ENCODE measurements at places on chromosomes 5 and 9.

DNA sequence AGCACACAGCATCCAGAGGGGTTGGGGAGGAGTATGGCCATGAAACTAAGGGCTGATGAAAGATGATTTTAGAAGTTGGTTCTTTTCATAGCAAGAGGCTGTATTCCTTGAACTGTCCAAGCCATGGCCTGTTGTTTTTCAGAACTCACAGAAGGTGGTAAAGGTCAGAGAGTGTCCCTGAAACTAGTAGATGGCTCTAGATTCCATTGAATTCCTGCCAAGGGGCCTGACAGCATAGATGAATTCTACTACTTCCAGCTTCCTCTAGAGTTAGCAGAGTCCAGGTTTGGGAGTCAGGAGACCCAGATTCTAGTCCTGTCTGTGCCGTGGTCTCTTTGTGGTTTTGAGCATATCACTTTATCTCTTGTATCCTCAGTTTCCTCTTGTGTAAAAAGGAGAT is 101.6 kb downstream of the GRIA1 start:
- no peak for DNase-seq

GRCh38 chr5:102691434-102691833 is 63.7 kb upstream of the PAM start:
- no peak for DNase-seq

DNA sequence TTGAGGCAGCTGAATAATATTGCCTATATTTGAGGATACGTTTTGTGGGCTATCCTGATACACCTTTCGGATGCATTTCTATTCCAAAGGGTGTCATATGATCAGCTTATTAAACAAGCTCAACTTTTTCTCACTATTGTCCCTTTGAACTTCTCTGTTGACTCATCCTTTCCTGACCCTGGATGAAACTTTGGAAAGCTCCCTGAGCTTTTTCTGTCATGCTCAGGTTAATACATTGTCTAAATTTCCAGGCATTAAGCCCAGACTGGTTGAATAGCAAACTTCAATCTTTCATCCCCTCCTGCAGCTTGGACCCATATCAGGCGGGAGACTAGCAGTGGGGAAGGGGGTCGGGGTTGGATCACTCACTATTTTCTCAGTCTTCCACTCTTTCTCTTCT is 104.9 kb upstream of the PTPN3 start:
- no peak for DNase-seq

GRCh38 chr5:25301836-25302235 is 657.1 kb upstream of the CDH10 start:
- no peak for DNase-seq

GRCh38 chr5:96931605-96932004 is 4.3 kb upstream of the LNPEP start:
- DNase-seq: no peak

DNA sequence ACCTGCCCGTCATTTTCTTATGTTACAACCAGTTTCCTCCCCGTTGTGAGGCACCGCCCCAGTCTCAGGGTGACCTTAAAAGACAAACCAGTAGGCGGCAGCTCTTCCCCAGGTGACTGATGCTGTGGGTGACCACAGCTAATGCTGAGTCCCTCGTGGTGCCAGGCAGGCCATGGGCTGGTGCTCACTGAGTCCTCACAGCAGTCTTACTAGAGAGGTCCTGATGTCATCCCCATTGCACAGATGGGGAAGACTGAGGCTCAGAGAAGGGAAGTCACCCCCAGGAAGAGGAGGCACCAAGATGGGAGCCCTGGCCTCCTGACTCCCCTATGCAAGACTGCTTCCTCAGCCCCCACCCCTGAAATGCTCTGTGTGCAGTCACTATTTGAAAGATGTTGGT is 978 bp downstream of the CFAP157 start:
- DNase-seq: peak; percentile 58

- DNase-seq: peak; percentile 86
These were observed 33.7 kb downstream of the LHX3 start for GRCh38 chr9:136171009-136171800.

DNA sequence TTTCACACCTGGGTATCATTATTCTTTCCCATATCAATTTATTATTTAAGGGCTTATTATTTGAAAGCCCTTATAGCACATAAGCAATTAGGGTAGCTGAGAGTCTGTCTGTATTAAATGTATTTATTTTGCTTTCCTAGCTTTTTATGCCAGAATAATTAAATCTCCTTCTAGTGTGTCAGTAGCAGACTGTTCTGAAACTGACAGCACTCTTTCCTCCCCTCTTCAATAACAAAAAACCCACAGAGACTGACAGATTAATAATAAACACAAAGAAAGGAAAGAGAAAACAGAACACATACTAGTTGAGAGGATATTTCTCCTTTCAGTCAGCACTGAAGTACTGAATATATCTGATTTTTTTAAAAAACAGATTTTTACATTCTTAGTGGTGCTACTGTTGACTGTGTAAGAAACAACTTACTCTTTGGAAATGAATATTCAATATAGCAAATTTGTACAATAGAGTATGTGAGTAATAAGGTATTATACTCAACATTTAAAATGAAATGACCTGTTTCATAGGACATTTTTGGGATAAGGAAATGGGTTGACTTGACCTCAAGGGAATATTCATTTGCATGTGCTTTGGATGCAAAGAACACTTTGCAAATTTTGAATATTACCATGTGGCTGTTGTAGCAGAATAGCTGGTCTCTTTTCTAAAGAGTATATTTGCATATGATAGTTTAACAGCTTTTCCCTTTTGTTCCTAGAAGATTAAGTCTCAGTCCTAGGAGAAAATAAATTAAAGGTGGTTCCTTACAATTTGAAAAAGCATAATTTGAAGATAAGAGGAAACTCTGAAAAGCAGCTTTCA is 208.3 kb downstream of the SPATA31D1 start:
- no peak for DNase-seq

GRCh38 chr9:92608909-92609445 is 61.0 kb downstream of the IPPK start:
- DNase-seq: peak; percentile 33

DNA sequence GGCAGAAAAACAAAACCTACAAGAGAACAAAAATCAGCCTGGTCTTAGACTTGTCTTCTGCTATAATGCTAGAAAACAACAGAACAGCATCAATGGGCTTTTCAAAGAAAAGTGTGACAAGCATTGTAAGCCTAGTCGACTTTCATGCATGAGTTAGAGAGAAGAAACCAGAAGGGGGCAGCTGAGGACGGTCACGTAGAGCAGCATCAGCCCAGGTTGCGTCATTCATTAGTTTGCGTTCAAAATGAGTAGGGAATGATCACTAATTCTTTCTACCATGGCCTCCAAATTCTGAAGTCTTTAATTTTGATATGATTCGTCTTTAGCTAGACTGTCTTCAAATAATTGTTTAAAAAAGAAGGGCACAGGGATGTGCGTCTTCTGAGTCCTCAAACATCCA is 4.7 kb upstream of the ISCA1 start:
- peak; percentile 91 for DNase-seq

DNA sequence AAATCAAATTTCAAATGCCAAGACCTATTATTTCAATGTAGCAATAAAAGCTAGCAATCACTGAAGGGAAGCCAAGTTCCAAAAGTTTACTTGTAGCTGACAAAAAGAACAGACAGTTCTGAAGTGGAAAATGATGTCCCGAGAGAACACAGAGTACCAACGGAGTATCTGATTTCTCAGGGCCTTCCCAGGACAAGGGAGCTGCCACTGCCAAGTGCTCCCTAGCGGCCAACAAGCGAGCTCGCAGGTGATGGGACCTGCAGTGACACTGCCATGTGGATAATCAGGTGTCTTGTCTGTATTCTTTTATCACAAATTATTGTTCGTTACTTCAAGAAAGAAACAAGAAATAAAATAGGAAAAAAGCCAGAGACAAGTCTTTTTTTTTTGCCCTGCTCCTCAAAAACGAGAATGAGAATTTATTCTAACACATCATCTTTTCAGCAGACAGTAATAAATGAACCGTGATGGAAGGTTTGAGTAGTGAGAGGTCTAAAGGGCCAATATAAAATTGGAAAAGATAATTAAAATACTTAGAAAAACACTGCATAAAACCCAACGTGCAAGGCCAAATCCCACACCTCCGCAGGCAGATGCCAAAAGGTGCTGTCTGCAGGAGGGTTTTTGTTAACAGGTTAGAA is 159.4 kb downstream of the MYO10 start:
- peak; percentile 72 for DNase-seq

- DNase-seq: peak; percentile 70
These were observed 586 bp downstream of the HMGXB3 start for GRCh38 chr5:150000990-150001659.

DNA sequence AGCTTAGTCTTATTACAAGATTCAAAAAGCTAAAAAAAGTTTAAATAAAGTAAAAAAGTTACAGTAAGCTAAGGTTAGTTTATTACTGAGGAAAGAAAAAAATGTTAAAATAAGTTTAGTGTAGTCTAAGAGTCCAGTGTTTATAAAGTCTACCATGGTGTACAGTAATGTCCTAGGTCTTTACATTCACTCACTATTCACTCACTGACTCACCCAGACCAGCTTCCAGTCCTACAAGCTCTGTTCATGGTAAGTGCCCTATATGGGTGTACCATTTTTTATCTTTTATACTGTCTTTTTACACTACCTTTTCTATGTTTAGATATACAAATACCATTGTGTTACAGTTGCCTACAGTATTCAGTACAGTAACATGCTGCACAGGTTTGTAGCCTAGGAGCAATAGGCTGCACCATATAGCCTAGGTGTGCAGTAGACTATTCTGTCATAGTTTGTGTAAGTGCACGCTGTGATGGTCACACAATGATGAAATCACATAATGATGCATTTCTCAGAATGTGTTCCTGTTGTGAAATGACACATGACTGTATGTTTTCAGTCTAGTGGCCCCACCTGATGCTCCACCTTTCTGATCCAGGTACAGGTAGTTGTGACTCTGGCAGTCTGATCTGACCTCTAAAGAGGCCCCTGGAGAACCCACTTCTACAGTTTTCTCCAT is 45.7 kb downstream of the SNX18 start:
- DNase-seq: no peak

DNA sequence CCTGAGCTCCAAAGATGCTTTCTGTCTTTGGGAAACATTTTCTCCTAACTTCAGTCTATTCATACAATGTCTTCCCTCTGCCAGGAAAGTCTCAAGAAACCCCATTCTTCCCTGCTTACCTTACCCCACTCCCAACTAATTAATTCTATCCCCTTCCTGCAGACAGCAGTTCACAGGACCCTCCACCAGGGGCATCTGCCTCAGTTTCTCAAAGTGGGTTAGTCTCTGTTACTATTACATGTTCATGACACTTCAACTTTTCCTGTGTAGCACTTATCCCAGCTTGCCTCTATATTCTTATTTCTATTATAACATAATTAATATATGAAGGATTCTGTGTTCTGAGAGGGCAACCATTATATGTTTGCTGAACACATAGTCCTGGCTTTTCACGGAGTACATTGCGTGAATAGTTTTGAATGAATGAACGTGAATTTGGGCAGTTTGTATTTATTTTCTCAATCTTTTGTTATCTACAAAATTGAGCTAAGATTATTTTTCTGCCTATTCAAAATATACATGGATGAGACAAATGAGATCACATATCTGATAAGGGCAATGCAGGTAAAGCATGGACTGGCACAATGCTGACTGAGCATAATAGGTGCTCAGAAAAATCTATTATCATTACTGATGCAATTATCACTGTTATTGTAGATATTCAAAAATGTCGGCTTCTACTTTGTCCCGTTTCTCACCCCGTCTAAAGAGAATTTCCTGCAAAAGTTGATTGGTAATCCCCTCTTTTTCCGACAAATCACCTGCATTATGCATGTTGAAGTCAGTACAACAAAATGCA is 341.1 kb downstream of the BRINP1 start:
- no peak for DNase-seq

DNA sequence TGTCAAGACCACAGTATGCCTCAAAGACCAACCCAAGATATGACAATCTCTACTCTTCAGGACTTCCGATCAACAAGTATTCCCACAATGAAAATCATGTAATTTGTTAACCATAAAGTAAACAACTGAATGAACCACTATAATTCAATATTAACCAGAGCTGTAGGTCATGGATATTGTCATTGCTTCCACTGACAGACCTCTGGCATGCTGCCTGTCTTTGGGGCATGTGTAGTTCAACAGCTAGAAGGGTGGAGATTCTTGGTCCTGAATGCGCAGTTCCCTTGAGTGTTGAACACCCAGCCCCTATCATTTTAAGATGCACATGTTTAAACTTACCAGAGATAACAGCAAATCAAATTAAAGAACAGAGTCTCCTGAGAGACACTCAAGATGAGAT is 283.0 kb downstream of the CEMIP2 start:
- DNase-seq: no peak

GRCh38 chr9:108636013-108636412 is 219.8 kb downstream of the ACTL7B start:
- peak; percentile 87 for DNase-seq

GRCh38 chr9:21994556-21995005 is at the start of gene CDKN2B-AS1:
Gene CDKN2B-AS1 (plus strand): TSS chr9:21994791.
- DNase-seq: peak; percentile 59

GRCh38 chr5:146425023-146425422 is 22.1 kb upstream of the TCERG1 start:
- DNase-seq: peak; percentile 63

DNA sequence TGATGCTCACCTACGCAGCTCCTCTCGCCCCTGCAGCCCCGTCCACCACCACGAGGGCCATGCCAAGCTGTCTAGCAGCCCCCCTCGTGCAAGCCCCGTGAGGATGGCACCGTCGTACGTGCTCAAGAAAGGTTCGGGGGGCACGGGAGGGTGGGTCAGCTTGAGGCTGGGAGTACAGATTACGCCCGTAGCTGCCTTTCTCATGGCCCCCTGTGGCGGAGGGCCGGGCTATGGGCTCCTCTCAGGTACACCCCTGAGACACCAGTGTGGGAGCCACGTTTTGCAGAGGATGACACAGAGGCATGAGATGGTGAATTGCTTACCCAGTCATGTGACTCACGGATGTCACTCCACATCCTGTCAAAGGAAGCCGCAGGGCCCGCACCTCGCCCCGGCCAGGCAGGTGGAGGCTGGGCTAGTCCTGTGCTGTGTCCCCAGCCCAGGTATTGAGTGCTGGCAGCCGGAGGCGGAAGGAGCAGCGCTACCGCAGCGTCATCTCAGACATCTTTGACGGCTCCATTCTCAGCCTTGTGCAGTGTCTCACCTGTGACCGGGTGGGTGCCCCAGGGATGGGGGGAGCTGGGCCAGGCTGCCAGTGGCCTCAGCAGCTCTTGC is 33.7 kb downstream of the USP20 start:
- no peak for DNase-seq

DNA sequence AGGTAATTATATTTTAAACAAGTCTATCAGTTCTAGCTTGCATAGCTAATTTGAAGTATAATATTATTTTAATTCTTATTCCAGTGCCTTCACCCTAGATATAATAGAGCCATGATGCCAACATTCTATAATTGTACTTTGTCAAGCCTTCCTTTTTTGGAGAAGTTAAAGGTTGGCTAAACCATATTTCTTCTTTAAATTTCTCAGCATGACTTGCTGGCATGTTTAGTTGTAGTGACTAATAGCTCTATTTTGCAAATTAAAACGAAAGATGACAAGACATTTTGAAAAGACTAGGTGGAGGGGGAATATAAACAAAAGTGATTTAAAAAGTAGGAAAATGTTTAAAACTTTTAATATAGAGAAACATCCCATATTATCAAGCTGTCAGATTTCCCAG is 400.7 kb downstream of the PSAT1 start:
- DNase-seq: no peak

- no peak for DNase-seq
These were observed 20.4 kb upstream of the MED10 start for GRCh38 chr5:6398570-6399230.
